ENCODE measurements at places on chromosomes 12 and 14.

GRCh38 chr14:100731846-100732765 lies 5.4 kb downstream of the DLK1 start:
- no peak for DNase-seq

GRCh38 chr14:76848879-76849278 lies 22.7 kb downstream of the LRRC74A start:
- no peak for DNase-seq

- DNase-seq, result no peak
Observed at GRCh38 chr14:104845033-104845666, 19.9 kb upstream of the CEP170B start.

DNA sequence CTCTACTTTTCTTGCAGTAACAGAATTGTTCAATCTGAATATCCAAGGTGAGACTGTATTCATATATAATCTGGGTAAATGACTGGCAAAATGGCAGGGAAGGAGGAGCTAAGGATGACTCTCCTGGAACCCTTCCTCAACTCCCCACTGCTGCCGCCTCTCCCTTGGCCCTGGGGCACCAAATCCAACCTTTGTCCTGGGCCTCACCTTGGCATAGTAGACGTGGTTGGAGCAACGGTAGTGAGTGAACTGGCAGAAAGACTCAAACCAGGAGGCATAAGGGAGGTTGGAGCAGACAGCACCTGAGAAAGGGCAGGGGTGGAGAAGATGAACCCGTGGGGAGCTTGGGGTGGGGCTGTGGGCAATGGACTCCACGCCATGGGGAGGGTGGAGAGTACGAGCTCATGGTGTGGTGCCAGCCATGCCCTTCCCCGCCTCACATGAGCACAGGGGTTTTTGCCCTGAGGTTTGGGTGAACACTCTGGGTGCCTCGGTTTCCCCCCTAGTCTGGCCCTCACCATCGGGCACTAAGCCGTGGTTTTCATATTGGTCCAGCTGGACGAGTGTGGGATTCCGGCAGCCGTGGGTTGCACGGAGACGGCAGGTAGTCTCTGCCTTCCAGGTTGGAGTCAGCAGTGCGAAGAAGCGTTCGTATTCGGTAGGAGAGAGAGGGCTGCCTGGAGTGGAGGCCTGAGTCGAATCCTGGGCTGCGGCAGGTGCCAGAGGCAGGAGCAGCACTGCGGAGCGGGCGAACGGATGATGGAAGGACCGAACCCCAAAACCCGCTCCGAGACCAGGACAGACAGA lies 753 bp downstream of the ACRBP start:
- DNase-seq, result no peak

DNA sequence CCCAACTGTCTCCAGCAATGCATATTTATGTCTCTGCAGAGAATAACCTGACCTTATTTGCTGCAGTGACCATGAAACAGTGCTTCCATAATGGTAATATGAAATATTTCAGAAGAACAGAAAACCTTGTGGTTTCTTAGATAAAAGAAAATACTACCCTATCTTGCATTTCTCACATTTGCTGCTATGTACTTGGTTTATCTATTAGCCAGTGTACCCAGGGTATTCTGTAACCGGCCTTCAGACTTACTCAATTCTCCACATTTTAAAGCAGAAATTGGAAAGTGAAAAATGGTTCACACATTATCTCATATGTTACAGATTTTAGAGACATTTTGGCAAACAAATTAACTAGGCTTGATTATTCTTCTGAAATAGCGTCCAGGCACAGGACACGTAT lies 57.9 kb upstream of the CCDC91 start:
- no peak for DNase-seq

GRCh38 chr14:102342238-102342637 lies 20.5 kb downstream of the CINP start:
- DNase-seq, result no peak

GRCh38 chr14:87866116-87866515 lies 126.9 kb downstream of the GALC start:
- no peak for DNase-seq

DNA sequence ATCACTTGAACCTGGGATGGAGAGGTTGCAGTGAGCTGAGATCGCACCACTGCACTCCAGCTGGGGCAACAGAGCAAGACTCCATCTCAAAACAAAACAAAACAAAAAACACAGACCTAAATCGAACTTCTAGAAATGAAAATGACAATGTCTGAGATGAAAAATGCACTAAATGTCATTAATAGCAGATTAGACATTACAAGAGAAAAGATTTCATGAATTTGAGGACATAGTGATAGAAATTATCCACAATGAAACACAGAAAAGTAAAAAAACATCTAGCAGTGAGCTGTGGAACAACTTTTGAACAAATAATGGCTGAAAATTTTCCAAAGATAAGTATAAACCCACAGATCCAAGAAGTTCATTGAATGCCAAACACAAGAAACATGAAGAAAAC lies 35.2 kb downstream of the BICDL1 start:
- no peak for DNase-seq

Measured in left lobe of liver (tissue), 2 donors.